Thymus (tissue), 14 donors: ENCODE measurements at places on chromosomes 11 and 22.
A peak's percentile ranks its signal among the peaks of the same experiment; 100 is the strongest.

- no peak for DNase-seq
These were observed 434 bp downstream of the BANF1 start for GRCh38 chr11:66002648-66003225.

GRCh38 chr11:60005360-60005759 lies 11.6 kb upstream of the OOSP4B start:
- no peak for DNase-seq

DNA sequence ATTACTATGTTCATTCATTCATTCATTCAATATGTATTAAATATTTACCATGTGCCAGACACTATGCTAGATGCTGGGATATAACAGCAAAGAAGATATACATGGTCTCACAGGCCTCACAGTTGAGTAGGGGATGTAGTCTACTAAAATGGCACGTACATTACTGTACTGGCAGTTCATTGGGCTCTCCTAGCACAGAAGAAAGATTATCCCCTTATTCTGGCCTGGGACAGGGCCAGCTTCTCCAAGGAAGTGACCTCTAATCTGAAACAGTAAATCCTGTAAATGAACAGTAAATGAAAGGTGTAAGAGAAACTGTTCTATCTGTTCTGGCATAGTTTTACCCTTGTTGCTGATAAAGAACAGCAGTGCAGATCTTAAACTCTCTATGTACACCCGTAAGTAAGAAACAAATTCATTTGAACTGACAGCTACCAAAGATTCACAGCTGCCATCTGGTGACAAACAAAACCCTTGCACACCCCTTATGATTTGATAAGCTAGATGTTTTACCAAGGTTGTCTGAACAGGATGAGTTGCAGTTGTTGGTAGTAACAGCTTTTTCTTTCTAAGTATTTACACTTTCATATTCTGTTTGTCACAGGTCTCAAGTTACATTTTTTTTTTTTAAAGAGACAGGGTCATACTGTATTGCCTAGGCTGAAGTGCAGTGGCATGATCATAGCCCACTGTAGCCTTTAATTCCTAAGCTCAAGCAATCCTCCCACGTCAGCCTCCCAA lies 263.1 kb downstream of the TMEM135 start:
- peak; percentile 52 for DNase-seq

DNA sequence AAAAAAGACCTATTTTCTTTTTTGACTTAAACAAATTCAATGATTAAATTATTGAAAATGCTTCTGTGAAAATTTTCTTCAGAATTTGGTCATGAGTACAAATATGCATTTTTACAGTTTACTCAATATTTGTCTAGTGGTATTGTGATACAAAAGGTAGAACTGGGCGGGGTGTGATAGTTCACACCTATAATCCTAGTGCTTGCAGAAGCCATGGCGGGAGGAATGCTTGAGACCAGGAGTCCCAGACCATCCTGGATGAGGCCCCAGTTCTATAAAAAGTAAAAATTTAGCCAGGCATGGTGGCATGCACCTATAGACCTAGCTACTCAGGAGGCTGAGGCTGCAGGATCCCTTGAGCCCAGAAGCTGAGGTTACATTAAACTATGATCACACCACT lies 90.6 kb downstream of the ARHGAP42 start:
- DNase-seq, result no peak

GRCh38 chr11:44950625-44951476 lies at the start of gene TP53I11:
TSS of gene TP53I11 (minus strand) at chr11:44950883. CDS start at chr11:44938335, 12,548 bp downstream.
- no peak for DNase-seq

DNA sequence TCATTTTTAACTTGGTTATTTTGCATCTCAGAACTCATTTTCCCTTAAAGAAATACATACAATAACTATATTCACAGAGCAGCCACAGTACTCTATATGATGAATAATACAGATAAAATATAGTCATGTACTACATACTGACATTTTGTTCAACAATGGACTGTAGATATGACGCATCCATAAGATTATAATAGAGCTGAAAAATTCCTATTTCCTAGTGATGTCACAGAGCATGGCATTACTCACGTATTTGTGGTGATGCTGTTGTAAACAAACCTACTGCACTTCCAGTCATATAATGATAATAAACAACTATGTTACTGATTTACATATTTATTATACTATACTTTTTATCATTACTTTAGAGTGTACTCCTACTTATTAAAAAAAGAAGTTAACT lies 38.7 kb downstream of the NARS2 start:
- no peak for DNase-seq

DNA sequence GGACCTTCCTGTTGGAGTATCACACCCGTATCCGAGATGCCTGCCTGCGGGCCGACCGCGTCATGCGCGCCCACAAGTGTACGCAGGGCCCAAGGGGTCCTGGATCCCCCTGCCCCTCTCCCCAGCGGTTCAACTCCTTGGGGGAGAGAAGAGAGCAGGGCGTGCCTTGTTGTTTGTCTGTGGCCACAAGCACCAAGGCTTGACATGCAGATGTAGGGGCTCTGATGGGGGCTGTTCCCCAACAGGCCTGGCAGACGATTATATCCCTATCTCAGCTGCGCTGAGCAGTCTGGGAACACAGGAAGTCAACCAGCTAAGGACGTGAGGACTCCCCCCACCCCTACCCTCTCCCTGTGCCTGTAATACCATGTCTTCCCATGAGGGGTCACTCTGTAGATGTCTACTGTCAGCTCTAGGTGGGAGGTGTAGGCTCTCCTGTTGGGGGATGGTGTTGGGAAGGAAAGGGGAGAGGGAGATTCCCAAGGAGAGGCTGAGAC lies 6.8 kb downstream of the CFL1 start:
- no peak for DNase-seq

DNA sequence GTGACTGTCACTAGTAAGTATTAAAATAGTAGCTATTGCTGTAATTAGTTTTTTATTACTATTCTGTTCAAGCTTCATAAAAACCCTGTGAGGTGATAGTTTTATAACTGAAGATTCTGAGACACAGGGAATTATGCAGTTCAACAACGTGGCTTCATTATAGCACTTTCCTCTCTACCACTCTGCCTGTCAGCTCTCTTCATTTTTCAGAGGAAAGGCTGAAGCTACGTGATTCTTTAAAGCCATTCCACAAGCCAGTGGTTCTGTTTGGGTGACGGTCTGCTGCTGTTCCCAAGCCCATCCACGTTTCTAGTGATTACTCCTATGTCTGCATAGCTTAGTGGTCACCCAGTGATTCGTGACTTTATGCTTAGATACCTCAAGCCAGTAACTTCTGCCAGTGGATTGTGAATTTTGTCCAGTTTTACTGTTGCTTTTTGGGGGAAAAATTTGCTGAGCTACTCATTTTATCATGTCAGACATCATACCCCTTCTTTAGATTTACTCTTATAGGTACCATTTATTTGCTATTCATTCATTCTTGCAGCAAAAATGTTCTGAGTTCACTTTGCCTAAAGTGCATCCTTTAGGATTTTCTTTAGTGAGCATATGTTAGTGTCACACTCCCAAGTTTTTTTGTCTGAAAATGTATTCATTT lies 59.8 kb downstream of the UVRAG start:
- no peak for DNase-seq

DNA sequence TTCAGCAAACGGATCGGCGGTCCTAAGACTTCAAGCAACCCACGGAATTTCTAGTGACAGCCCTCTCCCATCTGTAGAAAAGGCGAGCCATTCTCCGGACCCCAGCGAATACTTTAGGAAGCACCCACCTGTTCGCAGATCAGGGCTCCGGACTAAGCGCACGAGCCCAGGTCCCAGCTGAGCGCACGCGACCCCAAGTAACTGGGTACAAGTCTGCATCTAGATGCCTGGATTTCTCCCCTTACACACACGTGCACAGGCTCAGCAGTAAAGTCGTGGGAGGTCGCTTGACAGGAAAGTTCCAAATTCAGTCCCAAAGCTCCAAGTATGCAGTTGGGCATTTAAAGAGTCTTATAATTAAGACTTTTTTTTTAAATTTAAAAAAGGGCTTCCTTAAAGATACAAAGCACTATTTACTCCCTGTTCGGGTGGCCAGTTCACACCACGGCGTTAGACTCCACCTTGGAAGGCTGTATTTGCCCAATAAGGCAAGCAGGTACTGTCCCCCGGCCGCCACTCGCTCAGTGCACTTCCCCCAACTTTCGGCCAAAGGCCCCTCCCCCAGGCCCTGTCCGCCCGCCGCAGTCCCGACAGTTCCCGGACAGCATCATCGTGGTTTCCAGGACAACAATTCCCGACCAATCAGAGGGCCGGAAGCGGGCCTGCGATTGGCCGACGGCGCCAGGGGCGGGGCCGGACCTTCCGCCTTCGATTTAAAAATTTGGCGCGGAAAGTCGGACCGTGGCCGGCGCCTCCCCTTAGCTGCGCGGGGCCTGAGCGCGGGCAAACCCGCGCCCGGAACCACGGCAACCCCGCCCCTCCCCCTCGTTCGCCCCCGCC lies at the start of gene E2F8:
Gene E2F8 (minus strand): TSS at position 526 of the 840 bp plus-strand sequence. CDS start 824 bp downstream, outside the sequence.
- DNase-seq, result peak; percentile 73

GRCh38 chr11:45151362-45151982 lies 5.0 kb downstream of the PRDM11 start:
- no peak for DNase-seq

GRCh38 chr11:88051396-88051795 lies 123.8 kb downstream of the RAB38 start:
- DNase-seq, result no peak

- DNase-seq, result no peak
These were observed 32.4 kb upstream of the NAV2 start for GRCh38 chr11:19679952-19680828.

GRCh38 chr22:25845985-25846745 lies 104.2 kb downstream of the MYO18B start:
- no peak for DNase-seq
